ENCODE measurements at places on chromosomes 6 and 20. TPM values are rescaled to one million over a fixed set of nuclear protein-coding genes. Genes with fewer than 3 reads are reported as not detected.

The C6orf163 gene
- polyA plus RNA-seq = 0.41 TPM

The VSTM2L gene
- 0.10 TPM for polyA plus RNA-seq

The GUCA1A gene
- not detected for polyA plus RNA-seq

The HSPA1B gene
- 148 TPM for polyA plus RNA-seq

The LY6G6C gene
- not detected for polyA plus RNA-seq

The DLL1 gene
- polyA plus RNA-seq = 1.6 TPM

The RAB32 gene
- 2.5 TPM for polyA plus RNA-seq

All from psoas muscle (tissue), 8 donors.